ENCODE measurements at places on chromosomes 3 and 15. TPM values are rescaled to one million over a fixed set of nuclear protein-coding genes. Genes with fewer than 3 reads are reported as not detected.

Gene ZIC4
- not detected for total RNA-seq

Gene C3orf85
- not detected for total RNA-seq

Gene RPS27L
- total RNA-seq = 656 TPM

Gene EIF2B5
- 29.9 TPM for total RNA-seq

Gene ATP2B2
- total RNA-seq = not detected

Gene CCDC12
- total RNA-seq = 32.0 TPM

Gene HTR3D
- not detected for total RNA-seq

Gene MAP4
- 74.9 TPM for total RNA-seq

Gene ASB14
- 0.17 TPM for total RNA-seq

Gene SMARCC1
- 24.6 TPM for total RNA-seq

Gene SLC12A6
- 17.1 TPM for total RNA-seq

Gene COL6A5
- total RNA-seq = not detected

Gene ST8SIA2
- total RNA-seq = not detected

Gene SLC28A1
- not detected for total RNA-seq

Gene TIGIT
- not detected for total RNA-seq

Gene PLA2G4F
- total RNA-seq = under 0.01 TPM

Gene ZIC1
- total RNA-seq = not detected

Gene SNX33
- 21.8 TPM for total RNA-seq

Gene CHL1
- 16.2 TPM for total RNA-seq

Gene MNS1
- 1.9 TPM for total RNA-seq

Gene XCR1
- not detected for total RNA-seq

Gene GABRA5
- total RNA-seq = not detected

Gene ARIH1
- 71.2 TPM for total RNA-seq

All from bronchial smooth muscle cell (primary cell).